ENCODE measurements at places on chromosomes 16 and 17.

- no peak for DNase-seq
These were observed 5.9 kb downstream of the BBS2 start for GRCh38 chr16:56513972-56514371.

DNA sequence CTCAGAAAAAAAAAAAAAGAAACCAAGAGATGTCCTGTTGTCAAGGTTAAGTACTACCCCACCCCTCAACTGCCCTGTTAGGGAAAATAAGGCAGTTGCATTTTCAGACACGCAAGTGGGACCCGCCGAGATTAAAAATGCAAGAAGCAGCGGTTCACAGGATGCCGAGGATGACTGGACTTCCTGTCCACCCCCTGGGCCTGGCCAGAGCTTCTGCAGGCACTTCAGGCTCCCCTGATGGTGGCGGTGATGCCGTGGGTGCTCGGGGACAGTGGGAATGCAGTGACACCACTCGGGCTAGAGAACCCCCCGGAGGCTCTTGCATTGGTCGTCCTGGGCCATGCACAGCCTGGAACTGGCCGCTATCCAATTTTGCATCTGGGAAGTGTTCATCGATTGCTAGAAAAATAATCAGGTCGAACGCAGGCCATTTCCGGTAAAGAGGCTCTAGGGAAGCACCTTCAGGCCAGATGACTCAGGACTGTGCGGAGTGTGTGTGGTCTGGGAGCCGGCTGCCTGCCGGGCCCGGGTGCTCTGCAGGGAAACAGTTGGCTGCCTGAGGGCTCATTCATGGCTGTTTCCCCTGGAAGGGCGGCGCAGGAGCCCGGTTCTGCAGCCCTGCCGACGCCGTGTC lies 13.4 kb upstream of the CRISPLD2 start:
- no peak for DNase-seq

DNA sequence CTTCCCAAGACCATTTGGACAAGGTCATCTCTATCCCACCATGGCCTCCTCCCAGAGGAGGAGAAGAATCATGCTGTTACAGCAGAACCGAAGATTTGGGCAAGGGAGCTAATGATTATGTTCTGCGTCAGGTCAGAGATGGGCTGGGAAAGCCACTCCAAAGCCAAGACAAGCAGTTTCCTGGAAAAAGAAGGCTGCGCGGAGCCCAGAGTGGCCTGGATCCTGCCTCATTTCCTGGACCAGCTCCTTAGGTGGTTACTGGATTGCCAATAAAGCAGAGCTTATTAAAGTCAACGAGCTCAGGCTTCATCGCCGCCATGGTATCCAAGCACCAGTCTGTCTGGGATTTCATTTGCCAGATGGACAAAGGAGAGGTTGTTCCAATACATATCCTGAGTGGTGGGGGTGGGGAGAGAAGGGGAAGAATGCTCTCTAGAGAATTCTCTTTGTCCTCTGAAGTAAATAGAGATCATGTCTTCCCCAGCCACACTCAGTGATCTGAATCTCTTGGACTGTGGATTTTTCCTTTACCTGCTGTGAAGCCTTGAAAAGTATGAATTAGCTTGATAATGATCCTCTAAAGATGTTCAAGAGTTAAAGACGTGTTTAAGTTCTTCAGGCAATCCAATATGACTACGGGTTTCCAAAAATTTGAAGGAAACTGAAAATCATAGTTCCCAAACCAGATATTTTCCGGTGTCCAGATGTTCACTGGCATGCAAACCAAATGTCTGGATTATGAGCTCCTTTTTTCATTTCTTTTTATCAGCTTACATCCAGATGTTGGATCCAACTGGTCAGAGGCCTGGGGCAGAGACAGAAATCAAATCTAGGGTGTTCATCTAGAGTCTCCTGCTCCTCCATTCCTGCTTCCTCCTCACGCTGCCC lies 17.7 kb downstream of the PRAC1 start:
- no peak for DNase-seq

GRCh38 chr17:10789694-10790271 lies 14.1 kb downstream of the TMEM238L start:
- DNase-seq, result no peak

GRCh38 chr17:71900621-71901229 lies 220.1 kb upstream of the SOX9 start:
- no peak for DNase-seq

- no peak for DNase-seq
These were observed 321.1 kb downstream of the HS3ST3B1 start for GRCh38 chr17:14621826-14622614.

GRCh38 chr16:9415545-9415944 lies 324.1 kb downstream of the HAPSTR1 start:
- no peak for DNase-seq

- DNase-seq, result no peak
These were observed 13.5 kb downstream of the SPECC1 start for GRCh38 chr17:20022701-20023100.

DNA sequence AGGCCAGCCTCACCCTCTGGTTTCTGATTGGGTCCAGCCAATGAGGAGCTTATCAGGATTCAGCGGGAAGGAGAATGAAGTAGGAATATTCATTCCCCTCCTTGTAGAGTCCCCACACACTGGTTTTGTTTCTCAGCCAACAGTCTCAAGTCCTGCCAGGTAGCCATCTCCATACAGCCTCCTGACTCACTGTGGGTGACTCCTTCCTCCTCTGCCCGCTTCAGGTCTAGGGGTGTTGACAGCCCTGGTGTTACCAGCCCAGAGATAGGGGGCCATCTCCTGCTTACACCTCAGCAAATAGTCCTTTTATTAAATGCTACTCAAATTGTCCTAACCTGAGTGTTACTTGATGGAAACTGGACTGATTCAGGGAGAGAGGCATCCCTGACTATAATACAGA lies 4.0 kb upstream of the MFAP4 start:
- no peak for DNase-seq

GRCh38 chr16:11356573-11357331 lies 11.5 kb downstream of the RMI2 start:
- DNase-seq, result peak; percentile 81

DNA sequence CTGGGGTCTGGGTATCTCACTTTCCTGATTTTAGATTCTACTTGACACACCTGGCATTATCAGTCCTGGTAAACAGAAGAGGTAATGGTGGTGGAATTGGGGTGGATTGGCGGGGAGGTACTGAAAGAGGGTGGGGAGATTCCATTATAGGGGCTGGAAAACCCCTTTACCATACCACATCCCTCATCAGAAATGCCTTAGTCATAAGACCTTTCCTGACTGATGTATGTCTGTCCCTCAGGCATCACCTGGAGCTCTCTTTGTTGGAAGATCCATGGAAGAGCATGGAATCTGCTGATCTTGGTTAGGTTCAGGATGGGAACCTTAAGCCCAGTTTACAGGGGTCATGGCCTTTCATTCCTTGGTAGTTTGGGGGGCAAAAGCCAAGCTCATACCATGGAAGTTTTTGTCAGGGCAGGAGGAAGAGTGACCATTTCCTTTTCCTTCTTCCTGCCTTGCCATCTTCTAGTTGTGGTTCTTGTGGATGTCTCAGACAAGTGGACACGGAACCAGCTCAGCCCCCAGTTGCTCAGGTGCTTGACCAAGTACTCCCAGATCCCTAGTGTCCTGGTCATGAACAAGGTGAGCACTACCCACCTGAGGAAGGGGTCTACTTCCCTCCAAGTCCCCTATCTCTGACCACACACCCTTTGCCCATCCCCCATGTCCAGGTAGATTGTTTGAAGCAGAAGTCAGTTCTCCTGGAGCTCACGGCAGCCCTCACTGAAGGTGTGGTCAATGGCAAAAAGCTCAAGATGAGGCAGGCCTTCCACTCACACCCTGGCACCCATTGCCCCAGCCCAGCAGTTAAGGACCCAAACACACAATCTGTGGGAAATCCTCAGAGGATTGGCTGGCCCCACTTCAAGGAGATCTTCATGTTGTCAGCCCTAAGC lies 3.3 kb downstream of the ERAL1 start:
- DNase-seq, result no peak

DNA sequence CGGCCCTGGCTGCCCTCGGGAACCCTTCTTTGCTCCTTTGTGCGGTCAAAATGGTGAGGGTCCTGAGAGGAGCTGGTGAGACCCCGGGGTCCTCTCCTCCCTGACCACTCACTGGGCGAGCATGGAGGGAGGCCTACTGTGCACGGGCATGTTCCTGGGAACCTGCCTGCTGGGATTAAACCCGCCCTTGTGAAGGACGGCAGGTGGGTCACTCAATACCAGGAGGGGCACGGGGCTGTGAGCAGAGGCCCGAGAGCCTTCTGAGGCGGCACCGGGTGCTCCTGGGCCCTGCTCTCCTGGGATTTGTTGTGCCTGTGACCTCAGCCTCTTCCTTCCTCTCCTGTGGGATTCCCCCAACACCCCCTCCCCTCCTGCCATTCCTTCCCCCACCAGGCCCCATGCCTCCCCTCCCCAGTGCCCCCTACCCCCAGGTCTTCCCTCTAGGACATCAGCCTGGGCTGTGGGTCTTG lies 19.7 kb downstream of the METRNL start:
- DNase-seq, result no peak

DNA sequence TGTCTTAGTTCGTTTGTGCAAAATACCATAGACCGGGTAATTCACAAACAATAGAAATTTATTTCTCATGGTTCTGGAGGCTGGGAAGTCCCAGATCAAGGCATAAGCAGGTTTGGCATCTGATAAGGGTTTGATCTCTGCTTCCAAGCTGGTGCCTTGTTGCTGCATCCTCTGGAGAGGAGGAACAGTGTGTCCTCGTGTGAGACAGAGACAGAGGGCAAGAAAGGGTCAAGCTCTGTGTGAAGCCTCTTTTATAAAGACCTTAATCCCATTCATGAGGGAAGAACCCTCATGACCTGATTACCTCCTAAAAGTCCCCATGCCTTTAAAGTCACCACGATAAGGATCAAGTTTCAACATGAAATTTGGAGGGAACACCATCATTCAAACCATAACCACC lies 55.8 kb upstream of the TANC2 start:
- no peak for DNase-seq

- DNase-seq, result peak; percentile 75
These were observed at the start of gene FAM171A2 for GRCh38 chr17:44363613-44364159. Gene FAM171A2 (minus strand): TSS chr17:44363853. CDS start chr17:44363714, 139 bp downstream.

DNA sequence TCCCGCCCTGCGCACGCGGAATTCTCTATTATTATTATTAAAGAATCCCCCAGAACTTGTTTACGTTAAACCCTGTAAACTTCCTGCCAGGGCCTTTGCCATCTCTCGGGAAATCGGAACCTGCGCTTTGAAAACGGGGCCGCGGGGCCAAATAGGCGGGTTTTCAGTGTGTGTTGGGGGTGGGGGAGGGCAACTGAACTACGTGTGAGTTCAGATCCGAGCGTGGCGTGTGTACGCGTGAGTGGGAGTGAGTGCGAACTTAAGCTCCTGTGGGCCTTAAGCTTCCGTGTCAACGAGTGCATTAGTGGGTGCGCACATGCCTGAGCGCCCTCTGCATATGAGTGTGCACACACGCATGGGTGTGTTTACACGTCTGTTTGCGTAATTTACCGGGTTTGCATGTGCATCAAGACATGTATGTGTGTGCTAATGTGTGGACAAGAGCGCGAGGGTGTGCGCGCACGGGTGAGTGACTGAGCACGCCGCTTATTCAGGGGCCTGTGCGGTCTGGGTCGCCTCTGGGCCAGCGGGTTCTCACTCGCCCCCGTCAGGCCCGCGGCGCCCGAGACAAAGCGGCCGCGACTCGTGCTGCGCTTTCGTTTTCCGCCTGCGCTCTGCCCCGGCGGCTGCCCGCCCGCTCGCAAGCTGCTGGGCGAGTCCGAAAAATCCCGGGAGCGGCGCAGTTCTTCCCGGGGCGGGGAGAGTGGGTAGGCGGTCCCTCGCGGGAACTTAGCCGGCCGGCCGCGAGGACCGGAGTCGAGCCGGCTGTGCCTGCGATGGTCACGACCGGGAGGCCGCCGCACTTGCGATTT lies 1.2 kb upstream of the FOXF1 start:
- peak; percentile 55 for DNase-seq

GRCh38 chr17:15261802-15262290 lies 3.3 kb downstream of the PMP22 start:
- DNase-seq, result peak; percentile 43

DNA sequence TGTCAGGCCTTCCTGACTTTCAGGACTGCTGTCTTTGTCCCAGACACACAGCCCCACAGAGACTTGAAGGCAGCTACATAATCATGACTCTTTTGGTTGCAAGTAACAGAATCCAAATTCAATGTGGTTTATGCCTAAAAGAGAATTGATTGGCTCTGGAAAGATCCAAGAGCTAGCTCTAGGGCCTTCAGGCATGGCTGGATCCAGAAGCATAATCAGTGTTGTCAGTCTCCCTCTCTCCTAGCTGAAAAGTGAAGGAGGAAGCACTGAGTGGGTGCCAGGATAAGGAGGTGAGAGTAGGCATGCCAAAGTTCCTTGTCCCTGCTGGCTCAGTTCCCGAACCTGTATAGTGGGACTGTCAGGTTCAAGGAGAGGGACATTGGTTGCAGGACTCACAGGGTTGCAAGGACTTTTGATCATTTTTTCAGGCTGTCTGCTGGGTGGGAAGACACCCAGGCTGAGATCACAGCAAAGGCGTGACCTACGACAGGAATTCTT lies 25.5 kb downstream of the SNX20 start:
- DNase-seq, result no peak

DNA sequence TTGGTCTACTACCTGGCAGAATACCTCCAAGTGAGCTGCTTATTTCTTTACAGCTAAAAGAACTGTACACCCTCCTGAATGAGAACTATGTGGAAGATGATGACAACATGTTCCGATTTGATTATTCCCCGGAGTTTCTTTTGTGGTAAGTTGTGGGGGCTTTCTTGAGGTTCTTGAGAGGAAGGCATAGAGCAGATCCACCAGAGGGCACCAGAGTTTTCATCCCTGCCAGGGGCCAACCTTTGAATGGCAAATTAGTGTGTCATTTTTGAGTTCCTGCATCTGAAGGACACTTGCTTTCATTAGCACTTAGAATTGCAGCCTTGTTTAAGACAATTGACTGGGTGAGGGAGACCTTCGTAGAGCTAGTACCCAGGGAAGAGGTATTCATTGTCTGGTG lies 35.0 kb downstream of the NMT1 start:
- DNase-seq, result no peak

- no peak for DNase-seq
These were observed 123.5 kb upstream of the CHMP6 start for GRCh38 chr17:80868022-80868609.

DNA sequence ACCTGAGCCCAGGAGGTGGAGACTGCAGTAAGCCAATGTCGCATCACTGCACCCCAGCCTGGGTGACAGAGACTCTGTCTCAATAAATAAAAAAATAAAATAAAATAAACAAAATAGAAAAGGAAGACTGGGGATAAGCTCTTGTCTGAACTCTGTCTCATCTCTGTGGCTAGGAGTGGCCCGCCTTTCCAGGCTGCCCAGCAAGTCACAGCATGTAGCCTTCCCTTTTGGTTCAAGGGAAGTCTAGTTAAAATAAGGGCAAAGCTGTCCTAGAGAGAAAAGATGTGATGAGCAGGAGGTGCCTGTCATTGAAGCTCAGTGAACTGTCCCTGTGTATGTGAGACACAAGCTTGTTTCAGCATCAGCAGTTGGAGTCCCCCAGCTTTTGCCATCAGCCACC lies 2.7 kb upstream of the GFAP start:
- no peak for DNase-seq

DNA sequence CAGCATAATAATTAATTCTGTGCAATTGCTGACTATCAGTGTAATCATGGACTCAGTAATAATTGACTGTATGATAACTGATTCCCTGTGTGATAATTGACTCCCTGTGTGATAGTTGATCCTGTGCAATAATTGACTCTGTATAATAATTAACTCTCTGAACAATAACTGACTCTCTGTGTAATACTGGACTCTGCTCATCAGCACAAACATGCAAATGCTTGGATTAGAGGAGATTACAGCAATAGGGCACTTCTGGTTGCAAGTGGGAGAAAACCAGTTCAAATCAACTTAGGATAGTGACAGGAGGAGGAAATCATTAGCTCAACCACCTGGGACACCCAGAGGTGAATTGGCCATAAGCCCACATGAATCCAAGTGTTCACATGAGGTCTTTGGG lies 582.1 kb downstream of the RBFOX1 start:
- no peak for DNase-seq

GRCh38 chr17:8333281-8333680 lies 6.4 kb upstream of the ODF4 start:
- DNase-seq, result no peak

All from ovary (tissue), 10 donors.